CD4-positive, alpha-beta T cell treated with Interferon gamma for 1 hour (primary cell): ENCODE measurements at places on chromosomes 2 and 18.

- no peak for DNase-seq
These were observed 101.4 kb downstream of the CAMKMT start for GRCh38 chr2:44462934-44463849.

GRCh38 chr2:28399956-28400355 lies 7.3 kb downstream of the FOSL2 start:
- no peak for DNase-seq

GRCh38 chr2:68018727-68019126 lies 44.1 kb downstream of the C1D start:
- no peak for DNase-seq

DNA sequence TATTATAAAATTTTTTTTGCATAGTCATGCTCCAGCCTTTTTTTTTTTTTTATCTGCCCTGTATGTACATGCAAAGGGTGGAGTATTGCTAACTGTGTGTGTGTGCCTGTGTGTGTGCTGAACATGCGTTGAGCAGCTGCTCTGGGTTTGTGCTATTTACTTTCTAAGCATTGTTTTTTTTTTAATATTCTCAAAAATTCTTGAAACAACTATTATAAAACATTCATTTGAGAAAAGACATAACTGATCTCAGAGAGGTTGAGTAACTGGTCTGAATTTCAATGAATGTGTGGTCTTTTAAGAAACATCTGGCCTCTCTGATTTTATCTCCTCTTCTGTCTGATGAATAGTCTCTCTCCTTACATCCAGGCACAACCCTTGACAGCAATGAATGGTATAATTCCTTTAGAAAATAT lies 366.0 kb upstream of the SLC14A2 start:
- no peak for DNase-seq

DNA sequence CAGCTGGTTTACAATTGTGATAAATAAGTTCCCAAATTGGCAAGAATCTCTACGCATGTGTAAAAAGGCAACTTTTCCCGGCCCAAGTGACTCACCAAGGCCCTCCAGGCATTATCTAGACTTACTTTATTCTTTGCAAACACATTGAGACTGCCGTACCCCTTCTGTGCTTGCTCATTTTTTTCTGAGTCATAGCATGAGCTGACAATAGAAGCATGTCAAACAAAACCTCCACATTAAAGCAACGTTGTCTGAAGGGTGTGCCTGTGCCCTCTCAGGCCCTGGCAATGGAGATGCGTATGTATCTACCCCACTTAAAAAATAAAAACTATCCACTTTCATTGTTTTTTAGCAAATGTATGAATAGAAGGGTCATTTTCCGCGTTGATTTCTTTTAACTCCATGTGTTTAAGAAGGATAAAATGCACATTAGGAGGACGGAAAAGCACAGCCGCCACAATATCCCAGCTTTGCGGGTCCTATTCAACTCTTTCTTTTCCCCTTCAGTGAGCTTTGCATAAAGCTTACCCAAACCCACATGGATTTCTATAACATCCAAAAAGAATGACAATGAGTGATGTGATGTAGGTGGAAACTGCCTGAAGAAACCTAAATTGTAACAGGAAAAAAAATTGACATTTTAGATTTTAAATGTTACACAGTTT lies 298.2 kb downstream of the CDCA7 start:
- no peak for DNase-seq

DNA sequence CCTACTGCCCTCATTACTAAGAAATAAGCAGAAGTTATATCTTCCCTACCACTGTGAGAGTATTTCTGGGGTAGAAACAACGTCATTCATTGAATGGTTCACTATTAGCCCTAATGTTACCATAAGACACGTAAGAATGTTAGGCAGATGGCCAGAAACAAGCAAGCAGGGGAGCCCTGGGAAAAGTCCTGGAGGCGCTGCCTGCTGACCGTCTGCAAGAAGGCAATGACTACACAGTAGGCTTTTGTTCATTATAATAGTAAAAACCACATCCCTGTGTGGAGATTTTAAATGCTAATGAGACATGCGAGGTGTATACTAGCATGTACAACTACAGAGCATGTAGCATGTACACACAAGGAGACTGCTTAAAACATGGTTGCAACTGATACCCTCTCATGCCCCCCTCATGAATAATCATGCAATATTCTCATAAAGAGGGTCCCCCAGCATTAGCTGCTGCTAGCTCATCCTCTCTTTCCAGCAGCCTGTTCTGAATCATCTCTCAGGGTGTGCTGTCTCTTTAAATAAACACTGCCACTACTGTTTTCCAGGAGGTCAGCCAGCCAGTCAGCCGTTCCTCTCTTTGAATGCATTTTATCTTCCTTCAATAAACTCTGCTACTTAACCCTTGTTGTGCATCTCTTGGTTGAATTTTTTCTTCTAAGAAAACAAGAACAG lies 23.6 kb downstream of the SUCLG1 start:
- DNase-seq: no peak

DNA sequence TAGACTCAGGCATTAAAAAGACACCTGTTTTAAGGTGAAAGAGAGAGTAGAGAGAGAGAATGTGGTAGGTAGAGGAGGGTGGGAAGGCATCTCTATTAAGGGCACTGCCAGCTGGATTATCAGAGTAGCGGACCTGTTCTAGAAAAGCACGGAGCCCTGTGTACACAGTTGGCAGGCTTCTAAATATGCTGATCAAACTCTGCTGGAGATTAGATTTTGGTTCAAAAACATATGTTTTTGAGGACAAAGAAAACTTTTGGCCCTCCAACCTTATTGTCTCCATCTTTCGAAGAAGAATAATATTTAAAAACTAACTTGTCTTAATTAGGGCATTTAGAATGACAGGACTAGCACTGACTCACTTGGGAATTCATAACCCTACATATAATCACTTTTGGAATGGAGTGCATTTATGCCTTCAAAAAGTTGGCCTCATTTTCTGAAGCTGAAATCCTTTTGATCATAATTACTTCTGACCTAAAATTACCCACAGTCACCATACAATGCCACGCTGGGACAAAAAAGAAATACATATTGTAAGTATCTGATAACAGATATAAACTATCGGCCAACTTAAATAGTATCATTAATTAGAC lies 254.6 kb downstream of the MEIS1 start:
- no peak for DNase-seq

DNA sequence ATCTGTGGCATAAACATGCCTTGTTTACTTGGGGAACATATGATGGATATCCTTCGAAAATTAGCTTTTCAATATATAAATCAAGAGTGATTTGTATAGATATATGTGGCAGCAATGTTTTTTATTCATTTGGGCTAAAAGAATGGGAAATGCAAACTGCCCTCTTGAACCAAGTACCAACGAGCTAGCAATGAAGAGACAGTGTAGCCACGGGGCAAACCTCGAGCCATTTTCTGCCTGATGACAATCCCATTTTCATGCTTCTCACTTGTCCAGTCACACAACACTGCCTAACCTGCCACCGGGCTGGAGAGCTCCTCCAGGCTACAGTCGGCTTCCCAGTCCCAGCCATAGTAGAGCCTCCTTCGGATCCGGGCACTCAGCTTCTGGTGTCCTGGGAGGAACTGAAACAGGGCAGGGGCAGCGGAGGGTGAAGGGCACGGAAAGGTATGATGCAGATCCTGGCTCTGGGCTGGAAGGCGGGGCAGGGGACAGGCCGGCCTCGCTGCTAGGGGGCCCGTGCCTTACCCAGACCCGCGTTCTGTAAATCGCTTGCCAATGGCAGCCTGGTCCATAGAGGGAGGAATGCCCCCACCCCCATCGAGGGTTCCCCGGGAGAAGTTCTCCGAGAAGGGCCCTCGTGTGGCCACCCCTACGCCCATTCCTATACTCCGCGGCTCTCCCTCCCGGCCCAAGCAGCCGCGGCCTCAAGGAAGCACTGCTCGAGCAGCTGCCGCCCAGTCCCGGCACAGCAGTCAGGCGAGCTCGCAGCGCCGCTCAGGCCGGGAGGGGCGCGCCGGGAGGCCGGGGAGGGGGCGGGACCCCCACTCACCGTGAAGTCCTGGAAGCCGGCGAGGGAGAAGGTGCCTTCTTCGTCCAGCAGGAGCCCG lies 552 bp downstream of the CNPPD1 start:
- DNase-seq: peak; percentile 64

DNA sequence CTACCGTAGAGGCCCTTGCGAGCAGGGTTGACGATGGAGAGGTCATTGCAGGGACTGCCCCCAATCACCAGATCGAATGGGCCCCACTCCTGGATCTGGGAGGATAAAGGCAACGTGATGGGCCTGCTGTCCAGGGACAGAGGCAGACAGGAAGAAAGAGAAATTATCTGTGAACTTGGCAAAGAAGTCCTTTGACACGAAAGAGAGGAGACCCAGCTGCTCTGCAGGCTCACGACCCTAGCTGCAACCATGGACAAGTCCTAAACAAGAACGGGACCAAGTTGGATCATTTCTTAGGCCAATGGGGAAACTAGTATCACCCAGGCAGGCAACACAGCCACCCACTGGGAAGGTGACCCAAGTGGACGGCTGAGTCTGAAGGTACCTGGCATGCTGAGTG lies 72.3 kb upstream of the POMC start:
- no peak for DNase-seq

GRCh38 chr2:238569507-238570195 lies 142.9 kb downstream of the ASB1 start:
- DNase-seq: no peak

- no peak for DNase-seq
These were observed 84.0 kb upstream of the RFX8 start for GRCh38 chr2:101558740-101559525.

- no peak for DNase-seq
These were observed 9.6 kb downstream of the RPL37A start for GRCh38 chr2:216508229-216508628.

DNA sequence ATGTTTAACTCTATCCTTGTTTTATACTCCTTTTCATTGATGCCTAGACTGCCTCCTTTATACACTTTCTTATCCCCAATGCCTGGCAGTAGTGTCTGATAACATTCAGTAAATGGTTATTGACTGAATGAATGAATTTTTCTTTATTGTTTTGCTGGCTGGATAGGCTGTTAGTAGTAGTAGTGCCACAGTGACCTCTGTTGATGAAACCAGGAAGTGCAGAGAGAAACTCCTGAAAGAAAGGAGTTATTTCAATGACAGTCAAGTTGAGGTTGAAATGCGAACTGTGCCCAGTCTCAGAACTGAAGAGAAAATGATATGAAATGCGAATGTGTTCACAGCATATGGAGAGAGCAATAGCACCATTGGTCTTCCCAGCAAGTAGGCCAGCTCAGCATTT lies 26.8 kb upstream of the SLC9A2 start:
- DNase-seq: no peak

DNA sequence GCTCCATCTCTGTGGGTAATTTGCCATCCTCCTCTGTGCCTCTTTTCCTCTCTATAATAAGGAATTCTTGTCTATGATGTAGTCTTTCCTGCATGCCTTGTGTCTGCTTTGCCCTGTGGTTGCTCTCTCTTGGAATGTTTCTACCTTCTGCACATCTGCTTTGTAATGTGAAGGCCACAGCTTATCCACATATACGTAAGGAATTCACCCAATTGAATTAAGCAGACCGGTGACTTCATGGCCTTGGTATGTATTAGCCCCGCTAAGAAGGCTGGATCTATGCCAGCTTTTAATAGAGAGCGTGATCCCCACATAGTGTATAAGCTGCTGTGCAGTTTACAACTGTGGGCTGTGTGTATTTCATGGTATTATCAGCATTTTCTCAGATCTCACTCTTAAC lies 274.7 kb downstream of the RNF144A start:
- no peak for DNase-seq

DNA sequence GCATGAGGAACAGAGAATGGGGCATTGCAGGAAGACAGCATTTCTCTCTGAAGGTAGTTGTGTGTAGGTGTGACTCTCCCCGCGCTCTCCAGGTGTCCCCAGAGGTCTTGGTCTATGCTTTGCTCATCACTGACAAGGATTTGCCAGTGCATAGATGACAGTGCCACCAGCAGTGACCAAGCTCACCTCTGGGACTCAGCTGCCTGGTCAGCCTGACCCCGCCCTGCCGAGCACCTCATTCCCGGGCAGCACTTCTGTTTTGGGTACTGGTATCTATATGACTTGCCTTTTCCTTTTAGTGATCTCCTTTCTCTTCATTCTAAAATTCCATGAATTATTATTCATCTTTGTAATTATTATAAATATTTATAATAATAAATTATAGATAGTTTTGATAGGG lies 59.1 kb downstream of the GBX2 start:
- DNase-seq: no peak

DNA sequence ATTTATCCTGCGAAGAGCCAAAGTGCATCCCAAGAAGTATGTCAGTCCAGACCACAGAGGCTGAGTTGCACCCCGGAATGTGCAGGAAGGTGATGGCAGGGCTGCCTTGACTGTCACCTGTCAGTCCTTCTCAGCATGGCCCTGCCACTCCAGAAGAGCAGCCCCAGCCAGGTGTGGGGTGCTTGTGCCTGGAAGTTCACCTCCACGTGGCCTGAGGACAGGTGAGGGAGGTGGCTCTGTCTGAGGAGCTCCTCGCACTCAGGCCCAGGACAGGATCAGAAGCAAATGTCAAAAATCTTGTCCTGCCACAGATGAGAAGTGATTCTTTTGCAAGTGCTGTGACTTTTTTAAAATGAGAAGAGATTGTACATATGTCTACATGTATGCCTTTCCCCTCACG lies 31.4 kb upstream of the B3GNT7 start:
- no peak for DNase-seq

GRCh38 chr2:68774569-68775271 lies 40.1 kb downstream of the ARHGAP25 start:
- DNase-seq: peak; percentile 77

DNA sequence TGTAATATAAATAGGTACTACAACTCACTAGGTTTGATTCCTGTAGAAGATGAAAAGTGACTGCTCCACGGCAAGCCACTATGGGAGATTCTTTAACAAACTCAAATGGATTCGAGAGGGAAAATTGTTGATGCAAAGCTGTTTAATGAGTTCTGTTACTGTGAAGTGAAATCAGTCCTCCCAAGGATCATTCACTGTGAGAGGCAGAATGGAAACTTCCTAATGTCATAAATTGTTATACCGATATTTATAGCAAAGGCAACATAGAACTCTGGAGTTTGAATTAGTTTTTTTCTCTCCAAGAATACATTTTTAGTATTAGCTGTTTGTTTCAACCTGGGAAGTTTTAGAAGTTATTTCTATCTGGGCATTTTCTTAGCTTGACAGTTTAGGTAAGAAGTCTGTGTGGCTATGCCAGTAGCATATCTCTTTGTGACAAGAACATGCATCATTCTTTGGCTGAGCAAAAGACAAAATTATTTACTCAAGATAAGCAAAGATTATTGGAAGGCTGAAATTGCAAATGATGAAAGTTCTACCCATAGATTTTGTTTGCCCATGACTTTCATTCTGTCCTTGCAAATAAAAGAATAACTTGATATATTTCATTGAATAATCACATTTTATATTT lies 979.7 kb downstream of the DPP10 start:
- DNase-seq: no peak

DNA sequence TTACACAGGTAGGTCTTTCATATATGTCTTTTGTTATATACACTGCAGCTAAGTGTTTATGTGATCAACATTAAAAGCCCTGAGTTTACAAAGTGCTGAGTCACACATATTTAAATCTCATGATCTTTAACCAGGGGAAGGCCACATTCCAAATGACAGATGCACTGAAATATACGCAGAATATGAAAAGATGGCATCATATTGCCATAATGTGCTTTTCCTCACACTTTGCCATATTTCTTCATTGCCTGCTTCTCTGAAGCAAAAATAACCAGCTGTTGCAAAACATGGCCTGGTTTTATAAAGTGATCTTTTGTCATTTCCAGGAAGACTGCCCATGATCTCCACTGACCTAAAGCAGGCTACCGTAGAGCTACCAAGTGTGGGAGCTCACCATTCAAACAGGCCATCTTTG lies 93.5 kb upstream of the MAPRE2 start:
- DNase-seq: no peak

GRCh38 chr2:219228041-219228910 lies 1.2 kb downstream of the ATG9A start:
- DNase-seq: no peak

GRCh38 chr18:45617284-45617683 lies 2.0 kb downstream of the SLC14A2 start:
- no peak for DNase-seq
